ENCODE measurements at places on chromosomes 12 and 14.

GRCh38 chr14:80587096-80587724 is 354.3 kb downstream of the CEP128 start:
- DNase-seq, result no peak

DNA sequence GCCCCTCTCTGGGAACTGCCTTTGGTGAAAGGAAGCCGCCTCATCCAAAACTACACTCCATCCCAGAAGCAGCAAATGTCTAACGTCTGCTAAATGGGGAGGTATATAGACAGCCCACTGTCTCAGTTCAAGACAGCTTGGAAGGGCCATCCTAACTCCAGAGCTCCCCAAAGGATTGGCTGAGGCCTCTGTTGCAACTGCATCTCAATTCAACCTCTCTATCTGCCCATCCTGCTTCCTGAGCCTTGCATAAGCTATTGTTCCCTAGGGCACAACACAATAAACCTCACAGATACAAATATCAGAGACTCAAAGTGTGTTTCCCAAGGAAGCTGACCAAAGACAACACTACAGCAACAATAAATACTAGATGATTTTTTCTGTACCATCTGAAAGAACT is 495.2 kb upstream of the SOX5 start:
- no peak for DNase-seq

DNA sequence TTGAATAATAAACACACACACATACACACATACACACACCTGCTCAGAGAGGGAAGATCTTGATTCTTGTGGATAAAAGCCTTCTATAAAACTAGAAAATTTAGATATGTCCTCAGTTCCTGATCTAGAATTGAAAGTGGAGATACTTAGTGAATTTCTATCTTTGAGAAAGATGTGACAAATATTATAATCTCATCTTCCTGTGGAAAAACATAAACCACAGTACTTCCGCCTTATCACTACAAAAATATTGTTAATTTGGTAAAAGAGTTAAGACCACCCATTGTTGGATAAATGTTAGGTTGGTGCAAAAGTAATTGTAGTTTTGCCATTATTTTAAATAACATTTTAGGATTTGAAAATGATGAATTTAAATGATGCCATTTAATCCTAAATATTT is at the start of gene KLRK1:
Gene KLRK1 (minus strand): TSS at position 138 of the 400 bp plus-strand sequence. CDS start 1,231 bp downstream, outside the sequence.
- no peak for DNase-seq

GRCh38 chr14:44759277-44759676 is 202.5 kb downstream of the KLHL28 start:
- no peak for DNase-seq

All from NCI-H1417 (cell line).